ENCODE measurements at places on chromosomes 12 and 14. TPM values are rescaled to one million over a fixed set of nuclear protein-coding genes. Genes with fewer than 3 reads are reported as not detected.
A peak's percentile ranks its signal among the peaks of the same experiment; 100 is the strongest.

GRCh38 chr14:67331368-67332125 is 28.1 kb downstream of the ATP6V1D start:
- no peak overlapping the region for H3K27ac ChIP-seq
- no peak overlapping the region for H3K4me3 ChIP-seq
- no peaks in the 10 kb centered on the region for H3K4me1 ChIP-seq
- H3K27me3 ChIP-seq, result no peaks in the 10 kb centered on the region
- peaks cover 40% of the 10 kb centered on the region for H3K36me3 ChIP-seq

DNA sequence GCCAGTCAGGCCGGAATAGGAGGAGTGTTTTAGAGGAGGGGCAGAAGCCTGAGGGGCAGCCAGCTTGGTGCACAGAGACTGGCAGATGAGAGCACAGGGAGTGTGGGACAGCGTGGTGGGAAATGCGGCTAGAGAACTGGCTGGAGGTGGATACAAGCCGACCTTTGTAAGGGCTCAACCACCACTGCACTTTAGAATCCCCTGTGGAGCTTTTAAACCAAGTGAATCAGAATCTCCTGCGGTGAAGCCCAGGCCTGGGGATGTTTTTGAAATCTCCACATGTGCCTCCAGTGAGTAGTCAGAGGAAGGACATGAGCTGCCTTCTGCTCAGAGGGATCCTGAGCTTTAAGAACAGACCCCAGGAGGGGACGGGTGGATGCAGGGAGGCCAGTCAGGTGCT is 10.9 kb upstream of the PCED1B start:
- H3K36me3 ChIP-seq, result no peaks in the 10 kb centered on the region
- no peak overlapping the region for H3K27ac ChIP-seq
- no peaks in the 10 kb centered on the region for H3K27me3 ChIP-seq
- no peaks in the 10 kb centered on the region for H3K4me1 ChIP-seq
- no peak for DNase-seq

Gene SIX6
- not detected for total RNA-seq

GRCh38 chr12:6323340-6323994 is 13.0 kb downstream of the PLEKHG6 start:
- peak; percentile 78 for DNase-seq
- H3K4me3 ChIP-seq, result no peak overlapping the region
- peak overlapping the region; percentile 11 for H3K27ac ChIP-seq
- peaks cover 53% of the 10 kb centered on the region for H3K4me1 ChIP-seq
- H3K36me3 ChIP-seq, result peaks cover 19% of the 10 kb centered on the region

DNA sequence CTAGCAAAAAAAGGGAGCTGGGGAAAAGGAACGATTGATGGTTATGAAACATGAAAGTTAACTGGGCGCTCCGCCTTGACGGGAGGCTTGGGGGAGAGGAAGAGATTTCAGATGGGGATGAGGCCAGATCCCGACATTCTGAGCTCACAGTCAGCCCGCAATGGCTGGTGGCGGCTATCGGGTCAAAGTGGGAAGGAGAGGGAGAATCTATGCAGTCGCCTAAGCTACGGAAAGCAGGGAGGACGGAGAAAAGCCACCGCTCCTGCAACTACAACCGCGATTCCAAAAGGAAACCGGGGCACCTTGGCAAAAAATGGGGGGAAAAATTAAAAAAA is 502 bp downstream of the MPHOSPH9 start:
- no peaks in the 10 kb centered on the region for H3K36me3 ChIP-seq
- H3K4me3 ChIP-seq, result peak overlapping the region; percentile 92
- no peak for DNase-seq
- H3K27me3 ChIP-seq, result no peaks in the 10 kb centered on the region

All from natural killer cell (primary cell).